Cortex of kidney (tissue), 1 donor: ENCODE measurements at places on chromosomes 2 and 18.

- no peak for DNase-seq
These were observed 57.3 kb upstream of the FAM117B start for GRCh38 chr2:202577250-202578183.

DNA sequence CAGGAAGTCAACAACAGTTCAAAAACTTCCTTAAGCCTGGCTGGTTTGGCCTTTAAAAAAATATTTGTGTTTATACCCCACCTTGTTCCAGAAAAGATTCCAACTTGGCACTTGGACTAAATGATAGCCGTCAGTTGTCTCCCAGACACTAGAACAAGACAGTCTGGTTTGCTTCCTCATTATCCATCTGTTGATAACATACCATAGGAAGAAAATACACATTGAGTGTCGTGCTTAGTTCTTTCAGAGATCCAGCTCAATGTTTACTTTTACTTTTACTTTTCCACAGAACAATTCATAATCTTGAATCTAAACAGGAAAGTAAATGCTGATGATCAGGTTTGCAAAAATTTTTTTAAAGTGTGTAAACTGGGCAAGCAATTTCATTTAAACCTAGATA, 2.4 kb upstream of the VPS54 start:
- DNase-seq, result no peak

- no peak for DNase-seq
These were observed 47.5 kb upstream of the TXNDC2 start for GRCh38 chr18:9838144-9838877.

DNA sequence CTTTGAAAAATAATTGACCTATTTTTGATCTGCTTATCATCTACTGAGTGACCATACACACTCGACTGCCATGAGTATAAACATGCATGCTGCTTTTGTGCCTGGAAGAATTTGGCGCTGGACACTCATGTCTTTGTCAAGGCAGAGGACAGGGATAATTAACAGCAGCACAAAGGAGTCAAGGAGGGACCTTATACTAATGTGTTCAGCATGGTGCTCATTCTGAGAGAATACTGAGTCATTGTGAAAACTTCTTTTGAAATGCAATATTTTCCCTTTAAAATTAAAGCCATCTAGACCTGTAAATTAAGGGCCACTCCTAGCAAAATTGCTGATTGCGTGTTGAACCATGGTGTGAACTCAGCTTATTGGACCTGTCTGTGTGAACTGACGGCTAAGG, 116.3 kb downstream of the ZNF532 start:
- no peak for DNase-seq

GRCh38 chr2:42575458-42576064, 7.1 kb downstream of the MTA3 start:
- DNase-seq, result no peak

DNA sequence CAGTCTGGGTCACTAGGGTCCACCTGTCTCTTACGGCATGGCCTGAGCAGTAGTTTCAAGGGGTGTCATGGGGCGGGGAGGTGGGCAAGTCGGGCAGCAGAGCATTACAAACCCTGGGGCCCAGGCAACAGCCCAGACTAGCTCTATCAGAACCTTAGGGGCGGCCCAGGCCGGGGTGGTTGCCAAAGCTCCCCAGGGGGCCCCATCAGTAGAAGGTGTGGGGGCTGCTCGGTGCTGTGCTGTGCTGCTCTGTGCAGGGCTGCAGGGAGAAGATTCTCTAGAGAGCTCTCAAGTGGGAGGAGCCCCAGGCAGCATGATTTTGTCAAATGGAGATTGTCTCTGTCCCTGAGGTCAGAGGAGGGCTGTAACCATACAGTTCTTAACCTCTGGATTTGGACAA, 36.4 kb upstream of the SLC14A1 start:
- no peak for DNase-seq

GRCh38 chr2:46327627-46328026, 30.4 kb downstream of the EPAS1 start:
- no peak for DNase-seq

DNA sequence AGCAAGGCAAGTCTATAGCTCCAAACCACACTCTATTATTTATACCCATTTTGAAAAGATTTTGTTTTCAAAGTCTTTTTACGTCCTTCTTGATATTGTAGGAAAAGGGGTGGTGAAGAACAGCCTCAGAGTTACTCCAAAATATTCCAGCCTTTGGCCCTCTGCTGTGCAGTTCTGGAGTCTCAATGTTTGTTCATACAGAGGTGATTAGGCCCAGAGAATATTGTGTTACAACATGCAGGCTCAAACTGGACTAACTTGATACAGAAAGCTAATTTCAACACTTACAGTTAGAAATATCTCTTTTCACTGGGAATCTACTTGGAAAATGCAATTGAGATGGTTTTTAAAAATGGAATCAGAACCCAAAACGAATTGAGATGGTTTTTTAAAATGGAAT, 40.4 kb upstream of the SLC25A52 start:
- DNase-seq, result no peak
